ENCODE measurements at places on chromosomes 4 and X.

- no peak overlapping the region for H3K4me3 ChIP-seq
- no peaks in the 10 kb centered on the region for H3K4me1 ChIP-seq
- no peaks in the 10 kb centered on the region for H3K36me3 ChIP-seq
Observed at GRCh38 chr4:122674371-122674770, 53.5 kb upstream of the IL21 start.

DNA sequence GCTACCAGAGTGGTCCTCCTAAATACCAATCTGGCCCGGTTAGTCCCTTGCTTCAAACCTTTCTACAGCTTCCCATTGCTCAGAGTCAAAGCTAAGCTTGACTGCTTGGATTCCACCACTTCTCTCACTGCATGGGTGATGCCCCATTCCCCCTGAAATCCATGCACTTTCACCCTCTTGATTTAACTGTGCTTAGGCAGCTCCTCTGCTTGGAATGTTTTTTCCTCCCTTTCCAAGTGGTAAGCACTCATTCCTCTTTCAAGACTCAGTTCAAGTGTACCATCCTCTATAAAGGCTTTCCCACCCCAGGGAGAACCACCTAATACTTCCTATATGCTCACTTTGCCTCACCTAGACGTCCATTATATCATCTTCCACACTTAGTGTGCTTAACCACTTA, 49.1 kb downstream of the SMC1A start:
- DNase-seq: no peak
- H3K27ac ChIP-seq: no peak overlapping the region
- peaks cover 15% of the 10 kb centered on the region for H3K36me3 ChIP-seq
- no peaks in the 10 kb centered on the region for H3K4me1 ChIP-seq

DNA sequence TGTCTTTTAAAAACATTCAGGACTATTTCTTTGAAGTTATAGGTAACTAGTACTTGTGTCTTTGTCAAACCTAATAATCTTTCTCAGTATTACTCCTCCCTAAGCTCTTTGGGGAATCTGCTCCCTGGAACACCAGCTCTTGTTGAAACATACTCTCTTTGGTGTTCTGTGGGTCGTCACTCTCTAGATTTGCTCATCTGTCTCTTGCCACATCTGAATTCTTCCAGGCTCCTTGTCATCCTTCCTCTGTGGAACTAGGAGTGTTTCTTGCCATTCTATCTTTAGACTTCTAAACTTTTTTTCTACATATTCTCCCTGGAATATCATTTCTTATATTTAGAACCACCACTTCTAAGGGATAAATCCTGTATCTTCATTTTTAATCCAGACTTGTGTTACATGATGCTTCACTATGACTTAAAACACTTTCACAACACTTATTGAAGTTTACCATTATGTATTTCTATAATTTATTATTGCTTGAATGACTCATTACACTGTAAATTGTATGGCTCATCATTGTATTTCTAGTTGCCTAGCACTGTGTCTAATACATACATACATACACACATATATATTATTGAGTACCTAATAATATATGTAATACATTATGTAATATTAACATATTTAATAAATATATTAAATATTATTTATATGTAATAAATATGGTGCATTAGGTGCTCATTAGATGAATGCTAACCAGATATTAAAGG, 186.1 kb downstream of the TMA16 start:
- no peak for DNase-seq
- H3K4me1 ChIP-seq: no peaks in the 10 kb centered on the region
- H3K27ac ChIP-seq: no peak overlapping the region
- no peaks in the 10 kb centered on the region for H3K27me3 ChIP-seq
- H3K4me3 ChIP-seq: no peak overlapping the region
- H3K36me3 ChIP-seq: no peaks in the 10 kb centered on the region

GRCh38 chr4:136864604-136865185, 667.6 kb downstream of the PCDH18 start:
- H3K4me1 ChIP-seq: peaks cover 6% of the 10 kb centered on the region
- DNase-seq: peak; percentile 59
- no peaks in the 10 kb centered on the region for H3K27me3 ChIP-seq
- H3K36me3 ChIP-seq: no peaks in the 10 kb centered on the region
- H3K27ac ChIP-seq: no peak overlapping the region
- no peak overlapping the region for H3K4me3 ChIP-seq

DNA sequence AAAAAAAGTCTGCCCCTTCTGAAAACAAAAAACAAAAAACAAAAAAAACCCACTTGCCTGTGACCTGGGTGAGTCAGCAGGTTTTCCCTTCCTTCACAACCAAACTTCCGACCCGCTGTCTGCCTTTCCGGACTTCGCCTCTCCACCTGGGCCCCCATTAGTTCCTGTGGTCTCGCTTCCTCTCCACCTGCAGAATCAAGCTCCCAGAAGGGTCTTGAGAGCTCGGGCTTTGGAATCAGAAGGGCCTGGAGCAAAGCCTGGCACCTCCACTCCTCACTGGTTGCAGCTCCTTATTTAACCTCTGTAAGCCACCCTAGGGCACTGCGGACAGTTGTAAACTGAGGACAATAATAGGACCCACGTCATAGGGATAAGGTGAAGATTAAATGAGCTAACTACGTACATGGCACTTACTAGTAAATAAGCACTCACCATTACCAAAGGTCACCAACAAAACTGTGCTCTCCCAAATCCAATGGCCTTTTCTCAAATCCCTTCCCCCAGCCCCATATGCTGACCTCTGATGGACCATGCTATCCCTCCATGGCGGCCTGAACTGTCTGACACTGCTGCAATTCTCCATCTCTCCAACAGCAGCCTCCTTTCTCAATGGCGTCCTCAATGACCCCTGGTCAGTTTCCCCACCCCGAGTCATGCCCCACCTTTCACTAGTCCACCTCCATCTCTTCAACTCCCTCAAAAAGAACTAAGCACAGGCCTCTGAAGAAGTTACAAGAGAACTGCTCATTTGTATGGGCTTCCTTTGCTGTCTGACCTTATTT, 64.2 kb downstream of the IRF2 start:
- no peaks in the 10 kb centered on the region for H3K36me3 ChIP-seq
- peaks cover 52% of the 10 kb centered on the region for H3K4me1 ChIP-seq
- no peak overlapping the region for H3K27ac ChIP-seq
- no peak overlapping the region for H3K4me3 ChIP-seq
- no peaks in the 10 kb centered on the region for H3K27me3 ChIP-seq

DNA sequence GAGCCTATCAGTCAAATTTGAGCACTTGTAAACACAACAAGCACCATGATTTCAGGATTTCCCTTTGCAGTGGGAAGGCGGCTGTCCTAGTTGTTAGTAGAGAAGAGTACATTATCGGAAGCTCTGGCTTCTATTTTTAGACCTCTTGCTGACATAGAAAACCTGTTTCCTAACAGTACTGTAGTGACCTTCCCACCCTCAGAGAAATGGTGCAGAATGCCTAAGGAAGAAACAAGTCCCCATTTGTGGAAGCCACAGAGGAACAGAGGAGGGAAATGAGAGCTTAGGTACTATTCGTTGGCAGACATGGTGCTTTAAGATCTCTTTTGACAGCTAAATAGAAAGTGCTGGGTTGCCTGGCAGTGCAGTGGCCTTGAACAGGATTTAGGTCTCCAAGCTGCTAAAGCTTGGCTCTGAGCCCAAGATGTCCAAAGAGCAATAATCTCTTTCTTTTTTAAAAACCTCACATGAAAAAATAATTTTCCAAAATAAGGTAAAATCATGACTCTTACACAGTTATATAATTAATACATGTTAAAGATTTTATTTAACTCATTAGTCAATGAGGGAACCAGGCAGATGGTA, 24.9 kb downstream of the GLRA2 start:
- no peaks in the 10 kb centered on the region for H3K36me3 ChIP-seq
- no peaks in the 10 kb centered on the region for H3K27me3 ChIP-seq
- H3K4me1 ChIP-seq: no peaks in the 10 kb centered on the region
- no peak for DNase-seq
- no peak overlapping the region for H3K27ac ChIP-seq
- no peak overlapping the region for H3K4me3 ChIP-seq

DNA sequence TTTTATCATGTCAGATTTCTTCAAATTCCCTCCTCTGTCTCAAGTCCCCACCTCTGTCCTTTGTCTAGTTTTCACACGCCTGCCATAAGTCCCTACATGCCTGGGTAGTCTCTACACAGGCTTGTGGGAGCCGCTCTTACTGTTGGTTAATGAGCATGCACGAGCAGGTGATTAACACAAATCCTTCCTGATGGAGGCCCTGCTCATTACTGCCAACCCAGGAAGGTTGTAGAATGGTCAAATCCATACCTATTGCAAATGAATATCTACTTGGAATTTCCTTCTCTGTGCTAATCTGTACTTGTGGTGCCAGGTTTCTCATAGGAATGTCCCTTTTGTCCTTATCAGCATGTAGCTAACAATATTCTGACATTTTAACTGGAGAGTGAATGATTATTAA, 208.4 kb upstream of the HDX start:
- DNase-seq: no peak
- H3K27ac ChIP-seq: no peak overlapping the region
- H3K4me3 ChIP-seq: no peak overlapping the region

- no peak for DNase-seq
- H3K27ac ChIP-seq: no peak overlapping the region
- H3K4me3 ChIP-seq: no peak overlapping the region
- H3K27me3 ChIP-seq: peaks cover 31% of the 10 kb centered on the region
- H3K4me1 ChIP-seq: no peaks in the 10 kb centered on the region
- no peaks in the 10 kb centered on the region for H3K36me3 ChIP-seq
Observed at GRCh38 chr4:4408576-4409335, 21.9 kb downstream of the NSG1 start.

- H3K4me1 ChIP-seq: no peaks in the 10 kb centered on the region
- no peak overlapping the region for H3K27ac ChIP-seq
- no peaks in the 10 kb centered on the region for H3K27me3 ChIP-seq
- H3K36me3 ChIP-seq: no peaks in the 10 kb centered on the region
Observed at GRCh38 chr4:147029296-147029695, 83.6 kb upstream of the TTC29 start.

Measured in common myeloid progenitor, CD34-positive (primary cell).